ENCODE measurements at places on chromosomes 12 and 14. TPM values are rescaled to one million over a fixed set of nuclear protein-coding genes. Genes with fewer than 3 reads are reported as not detected.

GRCh38 chr14:31465111-31465510 is 7.8 kb upstream of the DTD2 start:
- no peak for DNase-seq

- DNase-seq = no peak
Observed at GRCh38 chr14:96091149-96091693, 52.1 kb downstream of the C14orf132 start.

KRT74 gene
- total RNA-seq = not detected

DNA sequence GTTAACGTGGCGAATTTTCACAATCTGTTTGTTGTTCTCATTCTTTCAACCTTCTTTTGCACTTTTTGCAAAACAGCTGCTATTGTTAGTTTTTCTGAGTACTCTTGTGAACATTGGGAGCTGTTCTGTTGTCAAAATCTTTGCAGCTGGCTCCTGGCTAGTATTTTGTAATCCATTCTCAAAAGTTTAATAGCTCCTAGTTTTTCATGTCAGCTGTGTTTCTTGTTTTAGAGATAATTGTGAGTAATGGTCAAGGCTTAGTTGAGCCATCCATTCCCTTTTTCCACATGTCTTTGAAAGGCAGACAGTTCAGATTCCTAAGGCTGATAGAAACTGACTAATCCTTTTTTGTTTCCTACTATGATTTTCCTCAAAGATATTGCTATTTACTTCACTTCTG is 39.1 kb upstream of the CRADD start:
- DNase-seq = no peak

DNA sequence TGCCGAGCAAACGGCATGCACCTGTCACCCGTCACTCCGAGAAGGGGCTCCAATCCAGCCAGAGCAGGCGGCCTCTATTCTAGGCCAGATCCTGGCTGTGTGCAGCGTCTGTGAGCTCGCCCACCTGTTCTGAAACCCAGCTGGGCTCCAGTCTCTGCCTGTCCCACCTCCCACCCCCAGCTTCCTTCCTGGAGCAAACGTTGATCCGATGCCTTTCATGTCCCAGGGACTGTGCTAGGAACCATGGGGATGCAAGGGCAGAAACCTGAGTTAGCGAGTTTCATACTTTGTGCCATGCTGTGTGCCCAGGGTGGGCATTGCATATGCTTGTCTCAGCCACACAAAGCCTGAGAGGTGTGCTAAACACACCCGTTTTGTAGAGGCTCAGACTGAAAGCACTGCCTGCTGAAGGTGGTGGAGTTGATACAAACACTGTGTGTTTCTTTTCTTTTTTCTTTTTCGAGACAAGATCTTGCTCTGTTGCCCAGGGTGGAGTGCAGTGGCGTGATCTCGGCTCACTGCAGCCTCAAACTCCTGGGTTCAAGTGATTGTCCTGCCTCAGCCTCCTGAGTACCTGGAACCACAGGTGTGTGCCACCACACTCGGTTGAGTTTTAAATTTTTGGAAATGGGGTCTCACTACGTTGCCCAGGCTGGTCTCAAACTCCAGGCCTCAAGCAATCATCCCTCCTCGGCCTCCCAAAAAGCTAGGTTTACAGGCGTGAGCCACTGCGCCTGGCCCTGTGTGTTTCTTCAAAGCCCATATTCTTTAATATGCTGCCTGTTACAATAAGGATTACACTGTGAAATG is 84.1 kb upstream of the MED13L start:
- DNase-seq = no peak

TMEM119 gene
- 0.48 TPM for total RNA-seq

RNASE11 gene
- not detected for total RNA-seq

DNA sequence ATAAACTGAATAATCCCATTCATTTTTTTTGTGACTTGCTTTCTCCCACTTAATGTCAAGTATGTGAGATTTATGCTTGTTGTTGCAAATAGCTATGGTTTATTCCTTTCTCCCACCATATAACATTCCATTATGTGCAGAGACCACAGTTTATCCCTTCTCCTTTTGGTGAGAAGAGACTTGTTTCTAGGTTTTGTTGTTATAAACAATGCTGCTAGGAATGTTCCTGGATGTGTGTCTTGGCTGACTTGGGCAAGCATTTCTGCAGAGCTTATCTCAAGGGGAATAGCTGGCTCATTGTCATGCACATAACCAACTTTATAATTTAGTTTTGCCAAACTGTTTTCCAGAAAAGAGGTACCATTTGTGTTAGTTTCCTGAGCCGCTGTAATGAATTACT is 47.6 kb upstream of the PPP1CC start:
- DNase-seq = no peak

PLEK2 gene
- total RNA-seq = 2.9 TPM

DNA sequence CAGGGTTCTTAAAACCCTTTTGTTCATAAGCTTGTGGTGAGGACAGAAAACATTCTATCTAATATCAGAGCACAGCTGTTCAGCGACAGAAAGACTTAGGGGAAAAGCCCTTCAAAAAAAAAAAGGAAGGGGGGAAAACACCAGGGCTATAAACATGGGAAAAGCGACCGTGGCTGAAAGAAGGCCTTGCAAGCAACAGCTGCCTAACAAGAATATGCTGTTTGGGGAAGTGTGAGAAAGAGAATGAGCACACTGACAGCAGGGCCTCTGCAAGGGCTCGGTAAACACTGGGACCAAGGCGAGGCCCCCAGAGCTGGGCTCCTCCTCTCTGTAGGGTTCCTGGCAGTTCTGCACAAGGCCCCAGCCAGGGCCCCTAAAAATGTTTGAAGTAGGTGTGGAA is 27.4 kb upstream of the CCND2 start:
- DNase-seq = no peak

DNA sequence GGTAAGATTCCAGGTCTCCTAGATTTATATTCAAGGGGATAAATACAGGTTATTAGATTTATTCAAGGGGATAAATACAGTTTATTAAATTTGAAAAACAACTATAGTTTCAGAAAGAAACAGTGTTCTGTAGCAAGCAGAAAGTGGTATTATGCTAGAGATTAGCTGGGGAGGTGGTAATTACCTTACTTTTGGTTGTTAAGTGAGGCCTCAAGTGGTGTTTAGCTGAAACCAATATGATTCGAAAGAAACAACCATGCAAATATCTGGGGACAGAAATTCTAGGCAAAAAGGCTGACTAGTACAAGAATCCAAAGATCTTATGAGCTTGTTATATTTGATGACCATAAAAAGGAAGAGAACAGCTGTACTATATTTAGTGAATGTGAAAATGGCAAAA is 6.2 kb downstream of the OR4N5 start:
- DNase-seq = no peak

DNA sequence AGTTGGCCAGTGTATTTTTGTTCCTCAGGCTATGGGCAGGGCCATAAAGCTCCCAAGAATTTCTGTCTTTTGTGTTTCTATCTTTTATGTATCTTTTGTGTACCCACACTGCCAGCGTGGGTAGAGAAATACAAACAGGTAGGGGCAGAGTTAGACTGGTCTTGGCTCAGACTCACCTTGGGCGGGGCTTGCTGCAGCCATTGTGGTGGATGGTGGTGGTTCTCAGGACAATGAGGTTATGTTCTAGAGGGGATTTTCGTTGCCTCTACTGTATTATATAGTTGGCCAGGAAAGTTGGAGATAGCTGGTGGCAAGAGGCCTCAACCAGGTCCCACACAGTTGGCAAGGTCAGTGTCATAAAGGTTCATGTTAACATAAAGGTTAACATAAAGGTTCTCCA is 977.5 kb upstream of the LRFN5 start:
- DNase-seq = no peak

DNA sequence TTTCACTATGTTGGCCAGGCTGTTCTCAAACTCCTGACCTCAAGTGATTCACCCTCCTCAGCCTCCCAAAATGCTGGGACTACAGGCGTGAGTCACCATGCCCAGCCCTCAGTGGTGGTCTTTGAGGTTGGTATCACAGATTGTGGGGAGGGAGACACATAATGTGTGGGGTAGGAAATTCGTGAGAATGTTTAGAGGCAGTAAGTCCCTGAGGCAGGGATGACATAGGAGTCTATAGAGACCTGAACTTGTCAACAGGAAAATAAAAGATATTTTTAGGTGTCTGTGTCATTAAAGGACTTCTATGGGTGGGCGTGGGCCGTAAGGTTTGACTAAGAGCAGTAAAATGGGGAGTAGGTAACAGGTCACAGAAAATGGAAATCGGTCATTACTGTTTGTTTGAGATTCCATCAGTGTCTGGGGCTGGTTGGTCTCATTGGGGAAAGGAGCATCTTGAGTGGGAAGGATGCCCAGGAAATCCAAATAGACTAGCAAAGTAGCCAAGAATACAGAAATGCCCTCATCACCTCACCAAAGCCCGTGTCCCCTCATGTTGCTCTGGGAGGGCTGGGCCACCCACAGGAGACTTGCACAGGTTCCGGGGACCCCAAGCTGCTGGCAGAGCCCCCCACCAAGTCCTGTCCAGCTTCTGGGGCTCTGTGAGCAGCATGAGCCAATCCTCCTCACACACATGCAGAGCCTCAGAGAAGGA is 63.6 kb upstream of the BCL2L14 start:
- DNase-seq = no peak

DNA sequence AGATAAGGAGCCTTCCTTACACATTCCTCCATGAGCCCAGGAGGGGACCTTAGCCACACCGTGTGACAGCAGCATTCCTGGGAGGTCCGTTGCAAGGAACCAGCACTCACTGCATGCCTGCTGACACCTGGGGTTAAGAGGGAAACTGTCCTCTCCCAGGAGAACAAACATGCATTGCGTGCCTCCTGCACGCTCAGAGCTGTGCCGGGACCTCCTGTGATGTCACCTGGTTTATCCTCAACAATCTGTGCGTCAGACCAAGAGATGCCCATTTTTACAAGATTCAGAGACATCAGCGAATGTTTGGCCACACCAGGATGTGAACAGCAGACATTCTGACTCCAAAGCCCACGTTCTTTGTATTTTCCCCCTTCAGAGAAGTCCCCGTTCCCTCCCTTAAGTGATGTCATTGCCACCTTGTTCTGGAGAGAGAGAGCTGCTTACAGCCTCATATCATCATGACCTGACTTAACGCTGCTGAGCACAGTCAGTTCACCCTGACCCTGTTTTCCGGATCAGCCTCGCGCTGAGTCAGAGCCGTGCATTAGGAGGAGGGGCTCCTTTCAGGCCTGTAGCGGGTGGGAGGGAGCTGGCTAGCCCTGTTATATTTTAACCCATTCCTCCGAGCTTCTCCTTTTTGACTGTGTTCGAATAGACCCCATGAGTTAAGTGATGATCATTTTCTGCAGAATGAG is 36.2 kb downstream of the TMEM120B start:
- DNase-seq = no peak

E2F7 gene
- total RNA-seq = 25.2 TPM

INHBE gene
- 7.0 TPM for total RNA-seq

DNA sequence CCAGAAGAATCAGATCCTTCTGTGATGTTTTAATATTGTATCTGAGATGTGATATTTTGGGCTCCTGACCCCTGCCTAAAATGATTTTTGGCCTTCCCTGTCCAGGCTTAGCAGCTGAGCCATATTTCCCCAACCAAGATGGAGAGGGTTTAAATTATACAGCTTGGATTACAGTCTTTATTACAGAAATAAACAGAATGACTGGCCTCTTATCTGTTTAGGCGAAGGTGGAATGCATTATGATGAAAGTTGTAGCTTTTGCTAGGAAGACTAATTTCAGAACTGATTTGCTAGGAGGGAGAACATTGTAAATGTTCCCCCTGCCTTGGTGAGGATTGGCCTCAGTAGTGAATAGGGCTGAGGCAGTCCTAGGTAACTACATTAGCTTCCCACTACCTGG is 23.3 kb downstream of the BMAL2 start:
- DNase-seq = no peak

RNF31 gene
- total RNA-seq = 72.0 TPM

DNA sequence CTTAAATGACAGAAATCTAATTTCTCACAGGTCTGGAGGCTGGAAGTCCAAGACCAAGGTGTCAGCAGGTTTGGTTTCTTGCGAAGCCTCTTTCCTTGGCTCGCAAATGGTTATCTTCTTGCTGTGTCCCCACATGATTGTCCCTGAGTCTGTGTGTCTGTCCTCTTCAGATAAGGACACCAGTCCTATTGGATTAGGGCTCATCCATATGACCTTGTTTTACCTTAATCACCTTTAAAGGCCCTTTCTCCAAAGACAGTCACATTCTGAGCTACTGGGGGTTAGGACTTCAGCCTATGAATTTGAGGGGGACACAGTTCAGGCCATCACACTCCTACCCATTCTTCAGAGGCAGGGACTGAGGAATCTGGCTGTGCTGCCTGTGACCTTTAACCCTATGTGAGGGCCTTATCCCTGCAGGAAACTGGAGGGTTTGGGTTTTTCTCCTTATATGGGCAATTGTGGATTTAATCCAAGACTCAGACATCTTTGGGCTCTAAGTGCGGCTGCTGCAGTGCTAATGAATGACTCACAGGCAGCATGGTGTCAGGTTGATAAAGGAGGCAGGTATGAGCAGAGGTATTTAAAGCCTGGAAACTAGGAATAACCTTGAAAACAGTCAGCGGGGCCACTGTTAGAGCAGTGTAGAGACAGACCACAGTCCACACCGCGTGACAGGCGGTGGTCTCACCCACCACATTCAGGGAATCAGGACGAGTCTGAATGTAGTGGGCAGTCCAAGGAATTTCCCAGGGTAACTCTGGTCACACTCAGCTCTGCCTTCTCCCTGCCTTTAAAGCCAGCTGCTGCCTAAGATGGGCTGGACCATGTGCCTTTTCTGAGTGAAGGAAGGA is 10.2 kb downstream of the TPCN1 start:
- no peak for DNase-seq
